ENCODE measurements at places on chromosomes 11 and 22. TPM values are rescaled to one million over a fixed set of nuclear protein-coding genes. Genes with fewer than 3 reads are reported as not detected.

DNA sequence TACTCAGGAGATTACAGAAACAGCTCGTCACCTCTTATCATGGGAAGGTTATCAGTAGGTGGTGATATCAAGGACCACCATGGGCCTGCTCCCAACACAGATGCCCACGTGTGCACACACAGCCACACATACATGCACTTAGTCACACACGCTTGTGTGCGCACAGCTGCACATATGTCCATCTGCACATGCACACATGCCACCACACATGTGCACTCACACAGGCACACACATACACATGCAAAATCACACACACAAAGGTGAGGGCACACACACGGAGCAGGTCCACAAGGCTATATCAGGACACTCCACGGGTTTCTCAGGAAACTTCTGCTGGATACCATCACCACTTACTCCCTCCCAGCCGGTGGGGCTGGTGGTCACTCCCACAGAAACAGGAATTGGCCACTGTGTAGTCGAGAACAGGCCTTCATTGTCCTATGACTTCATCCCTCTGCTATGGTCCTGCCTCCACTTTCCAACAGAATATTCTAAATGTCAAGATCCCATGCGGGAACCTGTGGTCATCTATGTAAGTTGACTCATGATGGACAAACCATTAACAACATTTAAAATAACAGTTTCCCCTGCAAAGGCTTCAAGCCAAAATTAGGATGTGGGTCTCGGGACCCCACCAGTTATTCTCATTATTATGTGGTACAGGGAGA lies 2.2 kb downstream of the C11orf24 start:
- H3K4me3 ChIP-seq = no peak overlapping the region
- H3K36me3 ChIP-seq = peaks cover 16% of the 10 kb centered on the region
- H3K4me1 ChIP-seq = peaks cover 20% of the 10 kb centered on the region
- DNase-seq = no peak
- H3K27me3 ChIP-seq = no peaks in the 10 kb centered on the region

GRCh38 chr11:113119074-113119473 lies 157.9 kb downstream of the NCAM1 start:
- H3K36me3 ChIP-seq = no peaks in the 10 kb centered on the region
- no peaks in the 10 kb centered on the region for H3K27me3 ChIP-seq
- H3K4me1 ChIP-seq = no peaks in the 10 kb centered on the region
- H3K4me3 ChIP-seq = no peak overlapping the region

- H3K27ac ChIP-seq = no peak overlapping the region
- no peak overlapping the region for H3K4me3 ChIP-seq
- H3K36me3 ChIP-seq = no peaks in the 10 kb centered on the region
- H3K4me1 ChIP-seq = peaks cover 32% of the 10 kb centered on the region
Observed at GRCh38 chr11:445765-446588, 4.1 kb upstream of the PTDSS2 start.

DNA sequence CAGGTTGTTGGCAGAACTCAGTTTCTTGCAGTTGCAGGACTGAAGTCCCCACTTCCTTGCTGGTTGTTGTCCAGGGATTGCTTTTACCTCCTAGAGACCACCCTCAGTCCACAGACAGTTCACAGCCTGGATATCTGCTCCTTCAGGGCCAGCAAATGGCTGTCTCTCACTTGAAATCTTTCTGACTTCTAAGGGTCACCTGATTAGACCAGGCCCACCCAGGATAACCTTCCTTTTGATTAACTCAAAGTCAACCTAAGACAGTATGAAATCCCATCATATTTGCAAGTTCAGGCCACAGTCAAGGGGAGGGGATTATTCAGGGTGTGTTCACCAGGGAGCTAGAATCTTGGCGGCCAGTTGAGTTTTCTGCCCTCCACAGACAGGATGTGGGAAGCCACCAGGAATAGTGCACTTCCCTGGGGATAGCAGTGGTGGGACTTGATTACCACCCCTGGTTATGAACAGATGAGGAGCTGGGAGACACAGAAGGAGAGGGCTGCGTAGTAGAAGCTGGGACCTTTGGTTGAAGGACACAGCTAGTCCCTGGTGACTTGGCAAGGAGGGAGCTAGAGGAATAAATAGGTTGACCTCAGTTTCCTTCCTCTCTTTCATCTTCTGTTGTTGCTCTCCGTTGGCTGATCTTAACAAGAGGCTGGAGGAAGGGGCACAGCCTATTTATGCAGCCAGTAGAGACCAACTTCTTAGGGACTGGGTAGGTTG lies 33.4 kb downstream of the MIAT start:
- peak overlapping the region; percentile 14 for H3K4me3 ChIP-seq
- DNase-seq = no peak
- H3K27me3 ChIP-seq = no peaks in the 10 kb centered on the region
- peaks cover 49% of the 10 kb centered on the region for H3K4me1 ChIP-seq
- H3K27ac ChIP-seq = no peak overlapping the region
- peaks cover 5% of the 10 kb centered on the region for H3K36me3 ChIP-seq

- H3K4me1 ChIP-seq = no peaks in the 10 kb centered on the region
- H3K4me3 ChIP-seq = no peak overlapping the region
- H3K36me3 ChIP-seq = no peaks in the 10 kb centered on the region
- H3K27me3 ChIP-seq = no peaks in the 10 kb centered on the region
- no peak for DNase-seq
Observed at GRCh38 chr22:45987136-45987861, 10.3 kb upstream of the WNT7B start.

DNA sequence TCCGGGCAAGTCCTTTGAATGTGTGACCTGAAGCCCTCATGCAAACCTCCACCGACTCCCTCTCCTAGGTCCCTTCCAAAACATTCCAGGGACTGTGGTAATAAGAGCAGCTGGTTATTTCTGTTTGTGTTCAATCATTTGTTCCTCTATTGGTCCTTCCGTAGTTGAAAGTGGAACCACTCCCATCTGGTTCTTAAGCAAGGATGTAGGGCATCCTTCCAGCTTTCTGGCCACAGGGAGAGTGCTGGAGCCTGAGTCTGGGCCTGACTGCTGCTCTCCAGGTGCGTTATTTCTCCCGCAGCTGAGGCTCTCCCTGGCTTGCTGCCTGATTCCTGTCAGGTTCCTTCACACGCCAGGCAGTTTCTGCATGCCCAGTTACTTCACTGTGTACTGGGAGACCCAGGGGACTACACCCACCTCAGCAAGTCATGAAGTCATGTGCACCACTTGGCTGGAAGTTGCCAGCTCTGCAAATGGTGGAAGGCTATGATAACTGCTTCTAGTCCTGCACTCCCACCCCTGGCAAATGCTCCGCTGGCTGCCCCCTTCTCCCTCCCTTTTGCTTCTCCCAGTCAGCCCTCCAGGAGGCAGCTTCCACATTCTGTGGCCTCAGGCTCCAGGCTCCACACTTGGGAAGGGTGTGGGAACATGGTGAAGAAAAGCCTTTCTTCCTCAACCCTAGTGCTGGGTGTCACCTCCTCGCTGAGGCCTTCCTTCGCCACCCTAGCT lies 4.0 kb upstream of the ALX4 start:
- H3K36me3 ChIP-seq = no peaks in the 10 kb centered on the region
- peaks cover 14% of the 10 kb centered on the region for H3K4me1 ChIP-seq
- H3K27me3 ChIP-seq = peaks cover 50% of the 10 kb centered on the region
- no peak for DNase-seq
- H3K4me3 ChIP-seq = no peak overlapping the region
- H3K27ac ChIP-seq = no peak overlapping the region

DNA sequence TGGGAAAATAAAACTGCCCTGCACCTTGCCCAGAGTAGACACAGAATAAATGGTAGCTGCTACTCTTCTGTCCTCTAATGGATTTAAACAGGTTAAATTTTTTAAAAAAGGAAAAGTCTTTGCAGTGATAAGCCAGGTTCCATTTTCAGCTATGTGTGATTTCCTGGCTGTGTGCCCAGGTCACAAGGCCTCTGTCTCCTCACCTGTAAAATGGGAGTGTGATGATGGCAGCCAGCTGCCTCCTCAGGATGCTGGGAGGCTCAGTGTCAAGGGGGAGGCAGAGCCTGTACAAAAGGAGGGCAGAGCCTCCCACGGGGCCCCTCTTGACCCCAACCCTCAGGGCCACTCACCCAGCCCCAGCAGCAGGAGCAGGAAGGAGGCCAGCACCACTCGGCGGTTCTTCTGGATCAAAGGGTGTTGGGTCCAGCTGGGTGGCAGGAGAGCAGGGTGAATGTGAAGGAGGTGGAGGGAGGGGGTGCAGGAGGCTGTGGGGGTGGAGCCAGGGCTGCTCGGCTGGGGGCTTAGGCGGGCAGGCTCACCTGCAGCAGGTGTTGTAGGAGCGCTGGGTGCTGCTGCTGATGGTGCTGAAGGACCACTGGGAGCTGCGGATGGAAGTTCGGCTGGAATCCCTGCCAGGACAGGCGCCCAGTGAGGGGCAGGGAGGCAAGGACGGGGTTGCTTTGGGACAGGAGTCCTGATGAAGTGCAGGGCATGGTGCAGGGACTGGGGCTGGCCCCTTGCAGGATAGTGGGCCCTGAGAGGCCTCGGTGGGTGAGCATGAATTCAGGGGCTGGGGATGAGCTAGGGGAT lies 1.9 kb downstream of the TMEM134 start:
- H3K36me3 ChIP-seq = no peaks in the 10 kb centered on the region
- H3K4me3 ChIP-seq = no peak overlapping the region
- H3K4me1 ChIP-seq = peaks cover 48% of the 10 kb centered on the region
- H3K27me3 ChIP-seq = no peaks in the 10 kb centered on the region
- H3K27ac ChIP-seq = peak overlapping the region; percentile 81

DNA sequence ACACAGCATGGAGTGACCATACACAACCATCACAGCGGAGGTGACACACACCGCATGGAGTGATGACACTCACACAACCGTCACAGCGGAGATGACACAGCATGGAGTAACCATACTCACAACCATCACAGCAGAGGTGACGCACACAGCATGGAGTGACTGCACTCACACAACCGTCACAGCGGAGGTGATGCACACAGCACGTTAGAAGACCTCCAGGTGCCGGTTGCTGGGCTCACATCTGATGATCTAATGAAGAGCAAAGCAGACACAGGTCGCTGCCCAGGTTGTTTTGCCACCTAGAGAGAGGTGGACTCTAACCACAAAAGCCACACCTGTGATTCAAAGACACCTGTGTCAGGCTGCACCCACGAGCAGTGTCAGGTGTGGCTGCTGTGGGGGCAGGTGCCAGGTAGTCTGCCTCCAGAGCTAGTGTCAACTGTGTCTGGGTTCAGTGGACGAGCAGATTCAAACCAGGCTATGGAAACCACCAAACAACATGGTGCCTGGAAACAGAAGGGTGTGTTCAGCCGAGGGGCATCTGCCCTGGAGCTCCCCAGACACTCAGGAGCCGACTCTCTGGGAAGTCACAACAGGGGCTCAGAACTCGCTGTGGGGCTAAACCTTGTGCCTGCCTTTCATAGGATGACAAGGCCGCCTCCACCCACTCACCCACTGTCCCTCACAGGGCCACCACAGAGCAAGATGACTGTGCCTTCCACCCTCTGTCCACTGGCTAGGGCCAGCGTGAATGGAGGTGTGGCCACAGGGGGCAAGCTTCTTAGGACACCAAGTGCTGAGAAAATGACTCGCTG lies 608.2 kb downstream of the TBC1D22A start:
- no peak overlapping the region for H3K4me3 ChIP-seq
- no peak overlapping the region for H3K27ac ChIP-seq
- no peaks in the 10 kb centered on the region for H3K4me1 ChIP-seq
- H3K36me3 ChIP-seq = no peaks in the 10 kb centered on the region
- DNase-seq = no peak

DNA sequence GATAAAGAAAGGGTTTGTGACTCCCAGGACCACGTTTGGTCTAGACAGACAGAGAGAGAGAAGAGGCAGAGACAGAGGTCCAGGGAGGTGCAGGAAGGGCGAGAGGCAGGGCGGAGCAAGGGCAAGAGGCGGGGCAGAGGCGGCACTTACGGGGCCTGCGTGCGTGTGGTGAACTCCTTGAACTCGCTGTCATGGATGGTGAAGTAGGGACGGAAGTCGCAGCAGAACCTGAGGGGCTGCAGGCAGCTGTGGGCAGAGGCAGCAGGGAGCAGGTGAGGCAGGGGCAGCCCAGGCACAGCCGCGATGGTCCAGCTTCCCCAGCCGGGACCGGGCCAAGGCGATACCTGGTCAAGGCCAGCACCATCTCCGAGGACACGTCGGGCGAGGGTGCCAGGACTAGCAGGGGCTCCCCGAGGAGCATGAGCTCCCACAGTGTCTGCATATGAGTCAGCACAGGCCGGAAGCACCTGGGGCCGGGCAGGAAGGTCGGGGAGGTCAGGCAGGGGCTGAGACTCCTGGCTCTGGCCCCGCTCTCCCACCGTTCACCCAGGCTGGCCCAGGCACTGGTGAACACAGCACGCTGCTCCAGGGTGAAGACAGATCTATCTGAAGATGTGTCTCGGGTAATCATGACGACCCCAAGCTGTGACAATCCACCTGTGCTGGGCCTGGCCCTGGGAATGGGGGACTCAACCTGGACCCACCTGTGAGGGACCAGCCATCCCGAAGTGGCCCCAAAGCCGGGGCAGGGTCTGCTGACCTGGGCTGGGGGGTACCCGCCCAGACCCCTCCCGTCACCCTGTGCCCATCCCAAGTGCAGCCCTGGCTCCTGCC lies 7.2 kb upstream of the PLXNB2 start:
- peak overlapping the region; percentile 30 for H3K27ac ChIP-seq
- peak overlapping the region; percentile 28 for H3K4me3 ChIP-seq
- H3K36me3 ChIP-seq = no peaks in the 10 kb centered on the region
- H3K4me1 ChIP-seq = peaks cover 19% of the 10 kb centered on the region
- peak; percentile 72 for DNase-seq

DNA sequence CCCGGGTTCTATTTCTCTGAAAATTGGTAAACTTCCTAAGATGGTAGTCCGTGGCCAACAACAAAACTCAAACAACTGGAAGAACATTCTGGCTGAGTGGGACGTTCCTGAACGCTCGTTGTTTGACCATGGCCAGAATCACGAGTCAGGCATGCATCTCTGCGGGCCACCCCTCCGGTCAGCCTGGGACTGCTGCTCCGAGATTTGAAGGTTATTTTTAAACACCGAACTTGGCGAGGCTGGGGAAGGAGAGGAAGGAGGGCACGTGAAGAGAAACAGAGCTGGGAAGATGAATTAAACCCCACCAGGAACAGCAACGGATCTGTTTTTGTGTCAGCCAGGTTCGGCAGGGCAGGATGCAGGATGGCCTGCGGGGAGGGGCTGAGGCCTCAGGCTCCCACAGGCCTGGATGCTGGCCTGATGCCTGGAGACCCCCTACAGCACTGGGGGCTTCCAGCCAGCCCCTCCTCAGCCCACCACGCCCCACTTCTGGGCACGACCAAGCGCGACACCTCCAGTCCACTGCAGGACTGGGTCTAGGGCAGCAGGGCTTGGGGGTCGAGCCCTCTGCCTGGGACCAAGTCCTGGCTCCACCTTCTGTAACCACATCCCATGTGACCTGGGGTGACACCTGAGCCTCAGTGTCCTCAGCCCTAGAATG lies 5.1 kb downstream of the SHISAL1 start:
- H3K27me3 ChIP-seq = no peaks in the 10 kb centered on the region
- H3K4me3 ChIP-seq = no peak overlapping the region
- no peak for DNase-seq
- no peaks in the 10 kb centered on the region for H3K4me1 ChIP-seq

DNA sequence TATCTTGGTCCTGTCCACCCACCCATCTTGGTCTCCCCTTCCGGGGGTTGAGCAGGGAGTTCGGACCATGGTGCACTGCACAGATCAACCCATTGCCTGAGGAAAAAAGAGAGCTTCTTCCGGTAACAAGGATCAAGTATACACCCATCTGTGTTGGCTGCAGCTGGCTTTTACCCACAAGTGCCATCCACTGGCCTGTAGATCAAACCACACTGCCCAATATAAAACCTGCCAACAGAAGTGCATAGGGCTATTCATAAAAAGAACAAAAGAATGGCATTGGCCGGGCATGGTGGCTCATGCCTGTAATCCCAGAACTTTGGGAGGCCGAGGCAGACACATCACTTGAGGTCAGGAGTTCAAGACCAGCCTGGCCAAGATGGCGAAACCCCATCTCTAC lies 94.5 kb downstream of the ZC3H12C start:
- H3K4me3 ChIP-seq = no peak overlapping the region
- no peaks in the 10 kb centered on the region for H3K36me3 ChIP-seq
- no peaks in the 10 kb centered on the region for H3K27me3 ChIP-seq
- H3K27ac ChIP-seq = no peak overlapping the region

SEPTIN3 gene
- polyA plus RNA-seq = not detected

FOLR2 gene
- not detected for polyA plus RNA-seq

PKNOX2 gene
- polyA plus RNA-seq = not detected

CASTOR1 gene
- 17.5 TPM for polyA plus RNA-seq

FAM227A gene
- not detected for polyA plus RNA-seq
